ENCODE measurements at places on chromosomes 7 and 10.

DNA sequence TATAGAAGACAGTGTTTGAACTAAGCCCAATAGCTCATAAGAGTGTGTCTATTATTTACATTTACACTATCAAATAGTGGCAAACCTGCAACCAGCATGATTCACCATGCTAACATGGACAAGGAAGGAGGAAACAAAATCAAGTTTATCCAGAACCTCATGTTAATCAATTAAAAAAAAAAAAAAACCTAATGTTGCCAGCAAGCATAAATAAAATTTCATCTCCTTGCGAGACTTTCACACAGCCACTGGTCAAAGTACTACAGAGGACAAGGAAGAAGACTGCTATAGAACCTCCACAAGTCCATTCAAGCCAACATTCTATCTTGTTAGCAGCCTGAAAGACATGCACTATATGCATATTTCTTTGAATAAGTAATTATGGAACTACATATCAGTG, 9.7 kb downstream of the TM9SF3 start:
- no peak for DNase-seq

- no peak for DNase-seq
Measured at GRCh38 chr7:46554688-46555422, 633.8 kb upstream of the IGFBP3 start.

DNA sequence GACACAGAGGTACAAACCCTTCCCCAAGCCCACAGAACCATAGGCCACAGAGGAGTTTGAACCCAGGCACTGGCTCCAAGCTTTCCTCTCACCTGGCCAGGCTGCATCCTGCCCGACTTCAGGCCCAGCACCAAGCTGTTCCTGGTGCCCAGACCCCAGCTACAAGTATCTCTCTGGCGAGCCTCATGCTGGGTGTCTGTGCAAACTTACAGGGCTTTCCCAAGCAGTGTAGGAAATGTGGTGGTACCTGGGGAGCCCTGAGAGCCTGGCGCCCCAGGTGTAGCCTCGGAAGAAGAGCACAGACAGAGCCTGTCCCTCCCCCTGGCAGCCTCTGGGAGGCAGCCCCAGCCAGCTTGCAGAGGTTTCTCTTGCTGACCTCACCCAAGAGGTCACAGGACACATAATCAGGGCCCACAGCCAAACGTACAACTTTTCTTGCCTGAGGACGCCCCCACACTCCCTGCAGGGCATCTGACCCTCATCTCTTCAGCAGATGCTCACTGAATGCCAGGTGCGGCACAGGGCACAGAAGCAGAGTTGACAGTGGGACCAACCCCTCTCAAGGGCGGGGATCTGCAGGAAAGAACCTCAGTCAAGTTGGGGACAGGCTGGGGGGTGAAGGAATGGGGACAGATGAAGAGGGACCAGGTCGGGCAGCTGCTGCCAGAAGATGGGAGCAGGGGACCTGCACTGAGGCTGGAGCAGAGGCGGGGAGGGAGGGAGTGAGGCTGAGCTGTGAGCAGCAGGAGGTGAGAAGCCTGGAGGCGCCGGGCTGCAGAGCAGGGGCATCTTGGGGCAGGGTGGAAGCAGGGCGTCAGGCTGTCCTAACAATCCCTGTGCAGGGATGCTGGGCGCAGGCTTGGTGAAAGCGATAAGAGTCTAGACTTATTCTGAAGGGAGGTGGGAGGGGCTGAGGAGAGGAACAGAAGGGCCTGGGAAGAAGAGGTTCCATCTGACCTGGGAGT, 16.3 kb upstream of the MYL7 start:
- no peak for DNase-seq

GRCh38 chr7:116584721-116585120, 59.9 kb downstream of the CAV1 start:
- DNase-seq = no peak

- no peak for DNase-seq
Measured at GRCh38 chr10:132043861-132044695, 21.7 kb upstream of the JAKMIP3 start.

GRCh38 chr7:30595436-30596013, 847 bp downstream of the GARS1 start:
- DNase-seq = no peak

- DNase-seq = no peak
Measured at GRCh38 chr7:70392256-70392876, 739.6 kb upstream of the GALNT17 start.

DNA sequence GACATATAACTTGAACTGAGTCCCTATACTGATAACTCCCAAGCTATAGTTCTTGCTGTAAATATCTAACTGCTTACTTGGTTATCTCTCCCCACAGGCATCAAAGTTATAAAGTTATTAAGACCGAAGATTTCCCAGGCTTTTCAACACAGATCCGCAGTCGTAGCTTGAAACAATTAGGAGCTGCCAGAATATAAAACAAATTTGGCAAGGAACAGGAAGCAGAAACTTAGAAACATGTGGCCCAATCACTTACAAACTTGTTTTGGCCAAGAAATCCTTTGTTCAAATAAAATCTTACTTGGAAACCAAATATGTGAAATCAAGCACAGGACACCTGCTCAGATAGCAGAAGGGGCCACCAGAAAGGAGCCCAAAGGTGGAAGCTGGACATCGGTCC, 9.0 kb downstream of the SLC16A12 start:
- DNase-seq = no peak

DNA sequence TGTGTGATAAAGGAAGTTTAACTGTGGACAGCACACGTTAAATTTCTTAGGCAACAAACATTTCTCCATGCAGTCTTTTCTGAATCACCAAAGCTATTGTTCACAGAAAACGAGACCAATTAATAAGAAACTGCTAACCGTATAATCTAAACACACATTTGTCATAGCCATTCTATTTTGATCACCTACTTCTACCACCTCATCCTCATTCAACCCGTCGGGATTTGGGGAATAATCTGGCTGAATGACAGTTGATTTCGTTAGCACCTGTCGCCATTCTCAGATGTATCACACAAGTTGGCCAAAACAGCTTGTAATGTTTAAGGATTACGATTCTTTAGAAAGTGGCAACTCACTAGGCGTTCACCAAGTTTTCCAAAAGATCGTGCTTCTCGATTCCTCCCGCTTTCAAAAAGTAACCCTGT, 1.2 kb downstream of the EZH2 start:
- DNase-seq = peak; percentile 22

DNA sequence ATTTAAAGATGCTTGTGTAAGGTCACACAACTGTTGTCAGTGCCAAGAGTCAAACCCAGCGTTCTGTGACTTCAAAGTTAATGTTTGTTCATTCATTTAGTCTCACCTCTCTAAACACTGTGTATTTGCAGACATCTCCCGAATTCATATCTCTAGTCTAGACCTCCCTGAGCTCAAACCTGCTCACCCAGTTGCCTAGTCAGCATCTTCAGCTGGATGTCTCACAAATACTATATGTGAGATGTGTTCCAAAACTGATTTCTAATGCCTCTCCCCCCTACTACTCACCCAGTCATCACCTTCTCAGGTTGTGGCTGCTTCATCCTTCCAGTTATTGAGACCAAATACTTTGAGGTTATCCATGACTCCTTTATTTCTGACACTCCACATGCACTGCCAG, 91.4 kb downstream of the ST7 start:
- no peak for DNase-seq

- peak; percentile 50 for DNase-seq
Measured at GRCh38 chr10:13769946-13770345, 183.2 kb downstream of the PRPF18 start.

- DNase-seq = no peak
Measured at GRCh38 chr7:71408271-71408670, 276.3 kb downstream of the GALNT17 start.

DNA sequence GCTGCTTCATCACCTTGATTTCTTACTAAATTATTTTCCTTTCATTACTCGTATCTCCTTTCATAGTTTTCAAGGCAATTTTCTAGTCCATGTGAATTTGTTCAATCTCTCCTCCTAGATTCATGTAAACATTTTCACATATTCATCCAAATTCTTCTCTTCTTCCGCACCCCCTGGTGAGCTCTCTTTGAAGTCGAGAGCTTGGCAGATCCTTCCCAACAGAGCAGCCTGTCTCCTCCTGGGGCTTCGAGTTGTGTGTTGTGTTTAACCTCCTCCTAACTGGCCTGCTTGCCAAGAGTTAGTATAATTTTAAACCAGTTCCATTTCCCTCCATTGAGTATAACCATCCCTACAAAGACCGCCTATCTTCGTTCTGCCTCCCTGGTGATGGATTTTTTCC, 272.4 kb upstream of the CELF2 start:
- no peak for DNase-seq

DNA sequence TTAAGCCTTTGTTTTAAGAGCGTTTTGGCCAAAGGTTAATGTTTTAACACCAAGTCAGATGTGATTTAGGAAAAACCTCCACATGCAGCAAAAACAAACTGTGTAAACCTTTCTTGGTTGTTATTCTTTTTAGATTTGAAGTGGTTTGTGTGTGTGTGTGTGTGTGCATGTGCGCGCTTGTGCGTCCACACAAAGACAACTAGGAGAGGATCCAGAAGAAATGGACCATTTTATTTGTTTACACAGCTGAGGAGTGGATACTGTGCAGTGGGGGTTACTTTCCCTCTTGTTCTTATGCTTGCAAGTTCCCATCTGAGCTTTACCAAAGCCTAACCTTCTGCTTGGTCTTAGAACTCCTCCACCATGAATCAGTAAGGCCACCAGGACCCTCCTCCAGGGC, 20.0 kb downstream of the TCF7L2 start:
- no peak for DNase-seq

DNA sequence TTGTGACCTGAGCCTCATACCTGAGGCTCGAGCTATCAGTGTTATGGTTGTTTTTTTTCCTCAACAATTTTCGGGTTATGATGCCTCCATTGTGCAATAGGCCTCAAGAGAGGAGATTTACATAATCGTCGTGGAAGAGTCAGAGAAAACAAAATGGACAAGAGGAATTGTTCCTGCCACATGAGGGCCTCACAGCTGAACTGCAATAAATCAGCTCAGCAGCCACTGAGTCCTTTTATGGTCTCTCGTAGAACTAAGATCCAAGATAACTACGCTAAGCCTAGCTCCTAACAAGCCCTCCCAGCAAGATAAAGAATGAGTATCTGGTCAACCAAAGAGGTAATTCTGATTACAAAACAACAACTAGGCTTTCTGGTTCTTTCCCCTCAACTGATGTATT, 336.8 kb downstream of the WDR11 start:
- DNase-seq = no peak

- no peak for DNase-seq
Measured at GRCh38 chr10:61439058-61439609, 14.0 kb downstream of the TMEM26 start.

DNA sequence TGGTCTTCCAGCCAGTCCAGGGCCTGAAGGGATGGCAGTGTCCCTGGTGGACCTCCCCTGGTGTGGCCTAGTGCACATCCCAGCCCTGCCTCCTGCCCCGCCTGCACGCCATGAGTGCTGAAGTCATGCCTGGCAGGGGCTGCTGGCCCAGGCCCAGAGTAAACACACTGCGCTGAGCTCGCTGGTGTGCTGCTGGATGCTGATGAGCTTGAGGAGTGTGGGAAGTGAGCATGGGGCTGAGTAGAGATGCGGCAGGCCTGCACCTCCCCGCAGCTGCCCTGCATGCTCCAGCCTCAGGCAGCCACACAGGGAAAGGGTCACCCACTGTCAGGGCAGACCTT, 43.2 kb downstream of the HTRA1 start:
- DNase-seq = no peak

GRCh38 chr10:132925071-132925561, 17.3 kb downstream of the CFAP46 start:
- DNase-seq = no peak

DNA sequence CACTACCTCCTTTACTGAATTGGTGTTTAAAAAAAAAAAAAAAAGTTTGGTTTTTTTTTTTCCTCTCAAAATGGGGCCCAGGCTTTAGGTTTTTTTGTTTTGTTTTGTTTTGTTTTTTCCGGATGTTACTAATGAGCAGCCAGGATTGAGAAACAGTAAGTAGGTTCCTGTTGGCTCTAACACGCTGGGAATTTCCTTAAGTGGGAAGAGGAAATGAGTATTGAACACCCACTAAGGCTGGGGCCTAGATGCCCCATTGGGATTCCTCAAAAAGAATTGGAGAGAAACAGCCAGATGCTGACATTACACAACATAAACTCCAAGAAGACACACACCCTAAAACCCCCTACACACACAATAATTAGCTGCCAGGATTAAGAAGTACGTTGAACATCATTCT, 102.2 kb upstream of the NANOS1 start:
- peak; percentile 92 for DNase-seq

DNA sequence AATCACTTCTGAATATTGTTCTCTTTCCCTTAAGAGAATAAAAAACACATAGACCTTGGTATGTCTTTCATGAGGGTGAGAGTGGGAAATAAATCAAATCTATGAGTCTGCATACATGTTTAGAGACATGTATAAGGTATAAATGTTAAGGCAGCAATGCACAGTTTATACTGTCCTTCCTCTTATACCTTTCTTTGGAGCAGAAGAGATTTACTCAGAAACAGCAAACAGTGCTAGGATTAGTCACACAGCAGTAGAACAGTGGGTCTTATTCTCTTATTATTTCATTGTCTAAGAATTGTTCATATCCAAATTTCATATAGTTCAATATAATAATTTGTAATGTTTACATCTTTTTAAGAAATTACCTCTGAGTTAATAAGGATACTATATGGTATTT, 126.7 kb upstream of the TMEM196 start:
- no peak for DNase-seq

- DNase-seq = peak; percentile 49
Measured at GRCh38 chr7:152158801-152159587, 133.5 kb downstream of the GALNT11 start.

DNA sequence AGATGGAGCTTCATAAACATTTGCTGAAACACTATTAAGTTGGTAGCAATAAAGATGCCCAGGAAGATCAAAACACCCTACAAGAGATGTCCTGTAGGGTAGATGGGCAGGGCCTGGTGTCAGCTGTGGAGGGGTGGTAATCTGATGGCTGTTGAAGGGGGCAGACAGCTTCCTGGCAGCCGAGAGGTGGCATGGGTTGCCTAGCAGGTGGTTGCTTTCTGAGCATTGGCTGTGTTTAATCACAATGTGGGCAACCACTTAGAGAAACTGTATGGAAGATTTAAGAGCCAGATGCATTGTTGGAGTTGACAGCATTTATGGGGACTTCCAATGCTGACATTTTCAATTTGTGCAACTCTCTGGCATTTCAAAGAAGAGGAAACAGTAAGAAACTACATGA, 79.9 kb upstream of the SLC26A5 start:
- DNase-seq = no peak

GRCh38 chr7:14073543-14073942, 84.1 kb upstream of the ETV1 start:
- DNase-seq = no peak

DNA sequence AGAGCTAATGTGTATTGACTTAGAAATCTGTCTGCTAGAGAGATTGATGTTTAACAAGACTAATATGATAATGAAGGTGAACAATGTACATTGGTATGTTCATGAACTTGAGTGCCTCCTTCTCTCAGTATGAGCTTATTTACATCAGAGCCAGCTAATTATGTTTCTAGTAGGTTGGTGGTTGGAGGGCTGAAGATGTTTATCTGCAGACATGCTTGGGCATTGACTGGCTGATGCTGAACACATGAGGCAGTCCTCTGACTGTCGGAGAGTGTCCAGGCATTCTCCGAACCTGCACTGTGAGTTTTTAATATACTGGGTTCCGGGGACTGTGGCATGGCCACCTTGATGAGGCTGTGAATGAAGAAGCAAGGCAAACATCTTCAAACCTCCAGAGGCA, 47.5 kb downstream of the BMPER start:
- DNase-seq = no peak

GRCh38 chr7:73829505-73829904, 1.3 kb upstream of the CLDN4 start:
- no peak for DNase-seq

All from suppressor macrophage treated with lipopolysaccharide for 1 hour (primary cell).